ENCODE measurements at places on chromosomes 2 and 18.
A peak's percentile ranks its signal among the peaks of the same experiment; 100 is the strongest.

- DNase-seq: no peak
These were observed 43.4 kb downstream of the KANSL3 start for GRCh38 chr2:96594691-96595152.

- no peak for DNase-seq
These were observed 34.2 kb downstream of the NPAS2 start for GRCh38 chr2:100853909-100854810.

- no peak for DNase-seq
These were observed 75.6 kb downstream of the LRP2 start for GRCh38 chr2:169286624-169287231.

- DNase-seq: no peak
These were observed 11.2 kb downstream of the NCK2 start for GRCh38 chr2:105755895-105756294.

- no peak for DNase-seq
These were observed 14.3 kb upstream of the MC5R start for GRCh38 chr18:13809531-13810255.

- no peak for DNase-seq
These were observed 652.6 kb downstream of the NRXN1 start for GRCh38 chr2:50379351-50379750.

GRCh38 chr2:74384051-74384450 is 3.9 kb upstream of the DCTN1 start:
- no peak for DNase-seq

- DNase-seq: peak; percentile 72
These were observed 56.5 kb upstream of the CREB1 start for GRCh38 chr2:207473049-207473930.

- no peak for DNase-seq
These were observed 13.5 kb downstream of the ANKRD12 start for GRCh38 chr18:9150121-9150520.

DNA sequence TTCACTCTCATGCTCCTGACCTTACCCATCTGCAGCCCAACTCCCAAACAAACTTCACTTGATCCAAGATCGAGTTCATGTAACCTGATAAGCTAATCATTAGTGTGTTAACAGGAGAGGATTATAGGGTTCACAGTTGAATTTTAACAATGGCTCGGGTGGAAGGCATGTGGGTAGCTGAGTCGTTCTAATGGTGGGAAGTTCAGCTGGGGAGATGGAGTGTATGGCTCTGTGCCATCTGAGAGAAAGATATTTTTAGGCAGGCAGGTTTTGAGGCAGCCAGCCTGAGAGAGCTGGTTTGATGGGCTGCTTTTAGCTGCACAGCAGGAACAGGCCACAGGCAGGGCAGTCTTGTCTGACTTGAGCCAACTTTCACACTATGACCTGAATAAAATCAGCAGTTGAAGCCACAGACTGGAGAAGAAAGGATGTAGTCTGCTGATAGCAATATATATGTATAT is 17.7 kb upstream of the NFE2L2 start:
- no peak for DNase-seq

DNA sequence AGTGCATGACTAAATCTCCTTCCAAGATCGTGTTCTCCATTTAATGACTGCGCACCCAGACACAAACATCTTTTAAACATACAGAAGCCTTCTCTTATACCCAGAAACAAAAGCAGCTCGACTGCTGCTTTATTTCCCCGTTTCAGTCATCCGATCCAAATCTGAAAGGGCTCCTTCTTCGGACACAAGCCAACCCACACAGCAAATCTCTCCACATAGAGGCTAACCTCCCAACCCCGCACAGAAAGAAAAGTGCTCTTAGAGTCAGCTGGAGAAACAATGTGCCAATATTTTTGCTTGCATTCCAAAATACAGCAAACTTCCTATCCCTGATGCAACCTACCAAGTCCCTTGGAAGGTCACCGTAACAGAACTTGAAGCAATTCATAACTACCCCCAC is 29.1 kb downstream of the GAREM1 start:
- DNase-seq: no peak

DNA sequence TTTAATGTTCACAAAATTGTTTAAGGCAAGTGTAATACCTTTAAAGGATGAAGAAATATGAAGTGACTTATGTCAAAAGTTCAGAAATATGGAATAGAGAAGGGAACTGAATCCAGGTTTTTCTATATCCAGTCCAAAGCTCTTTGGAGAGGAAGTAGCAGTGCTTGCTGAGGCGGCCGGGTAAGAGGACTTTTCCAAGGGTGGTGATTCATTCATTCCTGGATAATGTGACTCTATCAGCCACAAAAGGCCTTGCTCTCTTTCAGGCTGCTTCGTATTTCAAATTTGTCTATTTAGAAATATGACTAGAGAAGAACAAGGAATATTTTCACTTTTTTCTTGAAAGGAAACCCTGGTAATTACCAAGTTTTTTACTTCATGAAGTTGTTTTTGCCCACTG is 830.1 kb upstream of the ZEB2 start:
- DNase-seq: peak; percentile 30

DNA sequence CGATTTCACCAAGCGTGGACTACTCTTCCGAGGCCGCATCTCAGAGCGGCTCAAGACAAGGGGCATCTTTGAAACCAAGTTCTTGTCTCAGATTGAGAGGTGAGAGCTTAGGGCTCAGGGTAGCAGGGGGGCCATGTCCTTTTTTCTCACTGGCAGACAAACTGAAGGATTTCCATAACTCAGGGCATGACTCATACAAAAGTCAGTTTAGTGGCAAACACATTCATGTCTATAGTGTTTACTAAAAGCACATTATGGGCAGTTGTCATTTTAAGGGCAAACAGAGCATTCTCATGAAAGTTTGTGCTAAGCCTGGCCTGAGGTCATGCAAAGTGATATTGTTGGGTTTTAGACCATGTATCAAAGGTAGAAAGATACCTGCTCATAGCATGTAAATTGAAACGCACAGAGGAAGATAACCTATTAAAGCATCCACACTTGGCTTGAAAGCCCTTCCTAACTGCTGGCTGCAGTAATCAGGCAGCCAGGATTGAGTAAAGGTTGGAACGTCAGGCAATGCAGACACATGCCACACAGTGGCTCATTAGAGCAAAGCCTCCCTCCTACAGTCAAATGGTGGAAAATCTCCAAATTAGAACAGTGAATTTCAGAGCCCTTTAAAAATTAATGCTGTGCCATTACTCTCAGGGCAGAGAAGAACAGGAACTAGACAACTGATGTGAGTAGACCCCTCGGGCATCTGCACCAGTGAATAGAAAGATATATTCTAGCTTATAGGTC is 54.2 kb downstream of the HK2 start:
- DNase-seq: no peak

DNA sequence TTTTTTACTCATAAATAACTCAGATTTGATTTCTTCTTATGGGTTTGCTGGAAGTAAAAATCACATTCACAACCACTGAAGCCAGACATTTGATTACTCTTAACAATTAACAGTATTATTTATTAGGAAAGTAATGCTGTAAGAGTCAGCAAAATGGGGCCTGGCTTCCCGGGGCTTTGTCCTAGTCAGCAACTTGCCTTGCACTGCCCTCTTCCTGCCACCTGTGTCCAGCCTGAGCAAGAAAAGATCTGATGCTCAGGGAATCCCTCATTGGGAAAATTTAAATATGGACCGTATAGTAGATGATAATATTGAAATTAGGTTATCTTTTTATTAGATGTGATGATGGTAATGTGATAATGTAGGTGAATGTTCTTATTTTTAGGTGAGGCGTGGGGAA is 30.8 kb upstream of the ACYP2 start:
- DNase-seq: no peak

GRCh38 chr2:9814129-9814868 is 29.0 kb upstream of the TAF1B start:
- DNase-seq: no peak

- peak; percentile 67 for DNase-seq
These were observed 8.1 kb downstream of the ASIC4 start for GRCh38 chr2:219522111-219523030.

DNA sequence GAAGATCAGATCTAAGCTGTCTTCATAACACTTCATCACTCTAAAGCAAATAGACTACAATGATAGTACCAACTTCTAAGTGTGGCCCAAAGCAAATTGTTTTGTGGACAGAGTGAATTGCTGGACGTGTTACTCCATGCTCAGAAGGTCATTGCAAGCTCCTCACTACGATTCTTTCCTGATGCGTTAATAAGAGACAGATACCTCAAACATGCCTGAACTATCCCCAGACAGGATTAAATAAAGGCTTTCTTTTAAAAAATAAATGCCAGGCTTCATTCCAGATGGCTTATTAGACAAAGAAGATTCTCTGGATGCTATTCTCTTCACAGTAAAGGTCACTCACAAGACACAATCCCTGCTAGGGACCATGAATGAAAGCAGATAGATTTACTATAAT is 621.2 kb downstream of the DCDC2C start:
- DNase-seq: no peak

DNA sequence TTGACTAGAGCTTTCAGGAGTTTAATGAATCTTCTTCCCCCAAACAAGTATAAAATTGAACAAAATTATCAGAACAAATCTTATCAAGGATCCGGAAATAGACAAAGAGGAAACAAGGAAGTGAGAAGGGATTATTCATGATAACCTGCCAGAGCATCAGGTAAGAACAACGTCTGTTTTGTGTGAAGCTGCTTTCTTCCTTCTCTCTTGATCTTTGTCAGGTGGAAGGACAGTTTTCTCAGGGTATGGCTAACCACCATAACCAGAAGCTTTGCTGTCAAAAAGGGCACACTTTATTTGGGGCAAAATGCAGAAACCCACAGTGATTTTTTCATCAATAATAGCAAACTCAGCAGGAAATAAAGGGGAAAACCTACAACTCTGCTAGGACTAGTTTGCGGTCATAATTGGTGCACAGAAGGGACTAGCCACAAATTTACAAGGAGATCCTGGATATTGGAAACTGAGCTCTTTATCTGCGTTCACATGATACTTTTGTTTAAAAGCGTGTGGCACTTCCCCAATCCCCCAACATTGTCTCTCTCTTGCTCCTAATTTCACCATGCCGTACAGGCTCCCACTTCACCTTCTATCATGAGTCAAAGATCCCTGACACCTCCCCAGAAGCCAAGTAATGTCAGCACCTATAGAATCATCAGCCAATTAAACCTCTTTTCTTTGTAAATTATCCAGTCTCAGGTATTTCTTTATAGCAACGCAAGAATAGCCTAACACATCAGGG is 124.2 kb downstream of the FSIP2 start:
- DNase-seq: no peak

DNA sequence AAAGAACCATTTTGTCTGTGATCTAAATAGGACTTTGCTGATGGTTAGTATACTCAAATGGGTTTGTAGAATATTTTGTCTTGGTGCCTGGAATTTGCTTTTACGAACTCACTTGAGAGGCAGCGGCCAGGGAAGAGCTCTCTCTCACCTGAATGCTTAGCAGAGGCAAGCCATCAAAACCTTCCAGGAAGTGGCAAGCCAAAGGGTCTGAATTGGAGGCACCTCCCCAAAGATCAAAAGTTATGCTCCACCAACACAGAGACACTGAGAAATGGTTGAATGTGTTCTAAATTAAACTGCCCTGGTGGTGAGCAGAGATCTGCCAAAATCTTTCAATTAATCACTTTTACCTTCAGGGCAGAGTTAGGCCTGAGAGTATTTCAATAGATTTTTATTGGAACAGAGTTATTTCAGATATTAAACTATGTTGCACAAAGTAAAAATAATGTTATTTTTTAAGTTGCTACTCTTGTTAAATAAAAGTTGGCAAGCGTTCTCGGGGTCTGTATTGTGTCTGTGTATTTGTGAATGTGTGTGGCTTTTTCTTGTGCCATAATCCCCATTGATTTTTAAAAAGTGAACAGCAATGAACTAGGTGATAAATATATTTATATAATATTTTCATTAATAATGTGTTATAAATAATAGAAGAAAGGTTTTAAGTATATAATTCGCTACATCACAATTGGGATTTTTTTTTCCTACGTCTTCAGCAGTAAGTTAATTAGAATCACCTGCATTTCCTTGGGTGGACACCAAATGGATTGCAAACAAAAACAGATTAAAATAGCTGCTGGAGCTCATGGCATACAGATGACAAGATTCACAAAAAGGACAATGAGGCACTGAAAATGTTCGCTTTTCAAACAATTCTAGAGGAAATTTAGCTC is 416.1 kb downstream of the ARHGAP15 start:
- DNase-seq: no peak

DNA sequence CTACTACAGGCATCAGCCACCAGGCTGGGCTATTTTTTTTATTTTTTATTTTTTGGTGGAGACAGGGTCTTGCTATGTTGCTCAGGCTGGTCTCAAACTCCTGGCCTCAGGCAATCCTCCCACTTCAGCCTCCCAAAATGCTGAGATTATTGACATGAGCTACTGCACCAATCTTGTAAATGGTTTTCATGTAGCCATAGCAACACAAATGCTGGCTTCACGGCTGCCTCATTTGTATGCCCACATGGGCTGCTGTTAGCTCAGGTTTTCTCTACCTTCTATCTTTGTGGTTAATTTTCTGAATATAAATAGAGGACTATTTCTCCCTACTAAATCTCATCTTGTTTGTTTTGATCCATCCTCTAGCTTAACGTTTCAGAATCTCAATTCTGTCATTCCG is 58.2 kb downstream of the PLEKHM3 start:
- DNase-seq: no peak

GRCh38 chr2:234071664-234072063 is 21.2 kb downstream of the SPP2 start:
- DNase-seq: no peak

GRCh38 chr2:81061016-81061415 is 756.5 kb upstream of the LRRTM1 start:
- no peak for DNase-seq
